ENCODE measurements at places on chromosomes 3 and 15.

DNA sequence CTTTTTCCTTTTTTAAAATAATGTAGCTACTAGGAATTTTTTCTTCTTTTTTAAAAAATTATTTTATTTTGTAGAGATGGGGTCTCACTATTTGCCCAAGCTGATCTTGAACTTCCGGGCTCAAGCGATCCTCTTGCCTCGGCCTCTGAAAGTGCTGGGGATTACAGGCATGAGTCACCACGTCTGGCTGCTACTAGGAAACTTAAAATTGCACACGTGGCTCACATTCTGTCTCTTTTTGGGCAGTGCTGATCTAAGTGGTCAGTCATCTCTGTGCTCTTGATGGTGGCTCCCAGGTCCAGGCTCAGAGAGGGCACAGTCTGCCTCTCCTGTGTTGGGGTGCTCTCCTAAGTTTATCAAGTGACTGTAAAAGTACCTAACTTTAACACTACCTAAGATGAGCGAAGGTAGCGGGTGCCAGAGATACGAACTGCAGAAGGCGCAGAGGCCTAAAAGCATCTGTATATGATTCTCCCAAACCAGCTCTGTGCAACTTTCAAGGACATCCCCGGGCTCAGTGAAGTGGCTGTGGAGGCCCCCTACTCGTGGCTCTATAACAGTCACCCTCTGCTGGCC lies 52.9 kb upstream of the SEC13 start:
- no peak for DNase-seq

GRCh38 chr3:35137612-35138011 lies 501.7 kb upstream of the ARPP21 start:
- no peak for DNase-seq

- DNase-seq = peak; percentile 59
Observed at GRCh38 chr3:71859123-71859519, 74.2 kb upstream of the PROK2 start.

DNA sequence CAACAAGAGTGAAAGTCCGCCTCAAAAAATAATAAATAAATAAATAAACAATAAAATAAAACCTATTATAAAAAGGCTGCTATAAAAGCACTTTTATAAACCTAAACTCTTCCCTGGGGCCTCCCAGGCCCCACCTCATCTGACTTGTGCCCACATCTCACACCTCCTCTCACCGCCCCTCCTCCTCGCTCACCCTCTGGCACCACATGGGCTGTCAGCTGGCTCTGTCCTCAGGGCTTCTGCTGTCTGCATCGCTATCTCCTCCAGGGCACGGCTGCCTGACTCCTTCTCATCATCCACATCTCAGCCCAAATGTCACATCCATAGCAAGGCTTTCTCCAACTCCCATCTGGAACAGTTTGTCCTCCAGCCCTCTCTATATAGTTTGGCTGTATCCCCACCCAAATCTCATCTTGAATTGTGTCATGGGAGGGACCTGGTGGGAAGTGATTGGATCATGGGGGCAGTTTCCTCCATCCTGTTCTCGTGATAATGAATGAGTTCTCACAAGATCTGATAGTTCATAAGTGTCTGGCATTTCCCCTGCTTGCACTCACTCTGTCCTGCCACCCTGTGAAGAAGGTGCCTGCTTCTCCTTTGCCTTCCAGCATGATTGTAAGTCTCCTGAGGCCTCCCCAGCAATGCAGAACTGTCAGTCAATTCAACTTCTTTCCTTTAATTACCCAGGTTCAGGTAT lies 8.8 kb upstream of the SH3BP5 start:
- no peak for DNase-seq

GRCh38 chr3:75129101-75129500 lies 514.6 kb upstream of the CNTN3 start:
- no peak for DNase-seq

- DNase-seq = no peak
Observed at GRCh38 chr3:26484140-26484539, 138.4 kb upstream of the LRRC3B start.

DNA sequence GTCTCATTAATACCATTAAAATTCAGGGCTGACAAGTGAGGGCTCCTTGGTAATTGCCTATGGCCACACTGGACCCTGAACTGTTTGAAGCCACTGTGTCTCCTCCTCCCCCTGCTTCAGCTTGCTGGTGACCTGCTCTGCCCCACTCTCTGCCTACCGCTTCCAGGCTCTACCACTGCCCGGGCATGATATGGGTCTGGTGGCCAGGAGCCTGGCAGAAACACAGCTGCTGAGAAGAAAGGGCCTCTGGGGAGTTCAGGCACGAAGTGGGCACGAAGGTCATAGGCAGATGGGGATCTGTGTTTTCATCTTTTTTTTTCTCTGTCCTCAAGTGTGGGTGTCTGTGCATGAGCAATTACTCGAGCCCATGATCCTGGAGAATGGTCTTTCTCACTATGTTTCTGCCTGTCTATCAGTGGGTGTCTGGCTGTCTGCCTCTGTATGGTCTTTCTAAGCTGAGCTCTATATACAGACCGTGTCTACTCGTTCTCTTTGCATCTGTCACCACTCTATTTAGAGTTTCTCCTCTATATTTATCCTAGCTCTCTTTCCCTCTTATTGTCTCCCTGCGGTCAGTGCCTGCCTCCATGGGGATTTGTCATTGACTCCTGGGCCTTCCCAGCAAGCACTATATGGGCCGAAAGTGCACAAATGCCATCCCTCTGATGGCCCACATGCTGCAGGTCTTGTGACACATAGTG lies 42.1 kb upstream of the EPHB1 start:
- no peak for DNase-seq

DNA sequence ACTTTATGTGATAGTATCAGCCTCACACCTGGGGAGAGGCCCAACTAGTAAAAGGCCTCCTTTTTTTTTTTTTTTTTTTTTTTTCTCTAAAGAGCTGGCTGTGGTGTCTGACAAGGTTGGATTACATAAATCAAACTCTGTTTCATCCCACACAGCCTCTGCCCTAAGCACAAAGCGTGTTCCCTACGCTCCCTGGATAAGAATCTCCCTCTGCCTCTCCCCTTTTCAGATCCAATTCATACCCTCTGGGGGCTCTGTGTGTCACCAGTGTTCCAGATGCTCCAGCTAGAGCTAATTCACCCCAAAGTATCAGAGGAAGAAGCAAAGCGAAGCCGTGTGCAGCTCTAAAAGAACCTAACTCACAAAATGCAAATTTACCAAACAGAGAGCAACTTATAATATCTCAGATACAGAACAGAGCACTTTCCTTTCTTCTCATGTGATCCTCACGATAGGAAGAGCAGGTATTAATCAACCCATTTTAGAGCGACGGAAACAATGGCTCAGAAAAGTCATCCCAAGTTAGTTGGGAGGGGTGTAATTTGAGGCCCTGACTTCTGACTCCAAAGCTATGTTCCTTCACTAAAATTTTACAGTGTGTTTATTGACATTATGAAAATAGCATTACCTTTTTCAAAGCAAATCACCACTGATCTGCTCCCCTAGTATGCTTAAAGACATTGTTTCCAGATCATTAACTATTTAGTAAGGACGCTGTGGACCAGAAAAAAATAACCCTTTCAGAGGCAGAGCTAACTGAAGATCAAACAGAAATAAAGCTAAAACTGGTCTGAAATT lies 12.4 kb downstream of the BMF start:
- DNase-seq = no peak

DNA sequence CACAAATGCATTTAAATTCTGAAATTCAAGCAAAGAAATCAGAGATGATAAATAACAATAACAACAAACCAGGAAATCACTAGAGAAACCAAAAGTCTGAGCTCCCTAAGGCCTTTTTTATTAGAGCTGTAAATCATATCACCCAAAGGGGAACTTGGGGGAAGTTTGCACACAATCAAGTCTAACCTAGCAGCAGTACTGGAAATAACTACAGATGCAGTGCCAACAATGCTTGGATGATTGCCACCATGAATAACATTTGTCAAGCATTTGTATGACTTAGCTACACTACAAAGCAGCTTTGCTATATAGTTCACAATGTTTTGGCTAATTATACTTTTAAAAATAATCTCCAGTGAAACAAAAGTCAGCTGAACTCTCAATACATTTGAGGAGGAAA lies 27.8 kb downstream of the SHQ1 start:
- peak; percentile 35 for DNase-seq

GRCh38 chr3:47772047-47772446 lies 9.6 kb downstream of the SMARCC1 start:
- no peak for DNase-seq

DNA sequence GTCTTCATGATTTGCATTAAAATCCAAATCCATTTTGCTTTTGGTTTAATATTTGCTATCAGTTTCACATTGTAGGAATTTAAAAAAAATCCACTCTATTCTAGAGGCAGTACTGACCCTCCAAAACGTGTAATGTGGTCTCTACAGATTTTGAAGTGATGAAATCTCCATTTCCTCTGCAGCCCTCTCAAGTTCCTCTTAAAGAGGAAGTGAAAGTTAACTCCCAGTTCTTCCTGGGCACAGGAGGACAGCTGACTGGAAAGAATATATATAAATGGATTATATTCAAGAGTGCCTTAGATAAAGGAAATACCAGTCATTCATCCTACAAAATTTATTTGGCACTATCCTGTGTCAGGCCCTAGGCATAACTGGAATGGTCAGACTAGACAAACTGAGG lies 83.5 kb upstream of the PLCL2 start:
- peak; percentile 11 for DNase-seq

GRCh38 chr15:62362608-62363007 lies 197.5 kb upstream of the C2CD4B start:
- no peak for DNase-seq

- DNase-seq = no peak
Observed at GRCh38 chr15:60584355-60584998, 105.5 kb upstream of the ICE2 start.

GRCh38 chr3:101017017-101017416 lies 23.8 kb upstream of the ABI3BP start:
- no peak for DNase-seq

- no peak for DNase-seq
Observed at GRCh38 chr3:111164621-111165020, 93.0 kb downstream of the NECTIN3 start.

DNA sequence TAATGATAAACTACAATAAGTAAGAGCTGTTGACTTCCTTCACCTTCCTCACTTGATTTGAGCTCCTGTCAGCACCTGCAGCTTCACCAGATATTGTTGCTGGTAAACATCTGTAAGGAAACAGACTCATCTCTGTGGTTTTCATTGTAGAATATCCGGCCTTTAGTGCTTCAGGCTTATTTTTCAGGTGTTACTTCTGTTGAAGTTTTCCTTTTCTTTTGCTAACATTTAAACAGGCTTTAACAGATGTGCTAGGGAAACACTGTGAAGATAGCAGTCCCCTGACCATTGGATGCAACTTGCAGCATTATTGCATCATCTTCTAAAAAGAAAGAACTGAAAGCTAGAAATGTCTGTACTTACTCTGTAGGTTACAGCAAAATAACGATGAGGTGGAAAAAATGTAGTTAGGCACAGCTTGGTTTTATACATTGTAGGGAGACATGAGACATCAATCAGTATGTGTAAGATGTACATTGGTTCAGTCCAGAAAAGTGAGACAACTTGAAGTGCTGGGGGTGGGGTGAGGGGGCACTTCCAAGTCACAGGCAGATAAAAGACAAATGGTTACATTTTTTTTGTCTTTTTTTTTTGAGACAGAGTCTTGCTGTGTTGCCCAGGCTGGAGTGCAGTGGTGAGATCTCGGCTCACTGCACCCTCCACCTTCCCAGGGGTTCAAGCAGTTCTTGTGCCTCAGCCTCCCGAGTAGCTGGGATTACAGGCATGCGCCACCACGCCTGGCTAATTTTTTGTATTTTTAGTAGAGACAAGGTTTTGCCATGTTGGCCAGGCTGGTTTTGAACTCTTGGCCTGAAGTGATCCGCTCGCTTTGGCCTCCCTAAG lies 10.2 kb downstream of the EDEM1 start:
- DNase-seq = no peak

DNA sequence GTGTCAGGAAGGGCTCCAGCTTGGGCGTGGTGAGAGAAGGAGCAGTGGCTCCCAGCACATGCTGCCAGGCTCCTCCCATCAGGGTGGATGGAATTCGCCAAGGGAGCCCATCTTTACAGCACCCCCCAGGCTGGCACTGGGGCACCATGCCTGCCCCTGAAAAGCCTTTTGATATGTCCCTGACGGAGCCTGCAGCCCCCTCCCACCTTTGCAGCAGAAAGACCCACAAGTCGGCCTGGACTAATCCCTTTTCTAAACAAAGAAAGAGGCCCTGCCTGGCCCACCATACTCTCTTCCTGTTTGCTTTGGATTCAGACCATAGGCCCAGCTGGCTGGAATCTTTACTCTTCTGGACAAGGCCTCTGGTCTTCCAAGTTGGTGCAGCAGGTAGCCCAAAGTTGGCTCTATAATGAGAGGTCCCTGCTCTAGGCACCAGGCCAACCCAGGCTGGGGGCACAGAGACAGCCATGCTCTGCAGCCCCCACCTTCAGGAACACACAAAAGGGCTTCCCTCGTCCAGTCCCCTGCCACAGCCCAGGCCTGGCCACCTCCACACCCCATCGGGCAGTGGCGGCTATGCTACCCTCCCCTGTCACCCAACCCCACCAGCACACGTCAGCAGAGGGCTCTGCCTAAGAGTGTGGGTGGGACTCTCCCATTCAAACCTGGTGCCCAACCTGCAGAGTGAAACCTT lies 5.4 kb downstream of the ANPEP start:
- DNase-seq = no peak

GRCh38 chr3:109337393-109337792 lies at the start of gene DPPA4:
Gene DPPA4, minus strand, starts transcription at chr3:109337546. Its CDS starts 29 bp downstream, at chr3:109337517.
- no peak for DNase-seq

DNA sequence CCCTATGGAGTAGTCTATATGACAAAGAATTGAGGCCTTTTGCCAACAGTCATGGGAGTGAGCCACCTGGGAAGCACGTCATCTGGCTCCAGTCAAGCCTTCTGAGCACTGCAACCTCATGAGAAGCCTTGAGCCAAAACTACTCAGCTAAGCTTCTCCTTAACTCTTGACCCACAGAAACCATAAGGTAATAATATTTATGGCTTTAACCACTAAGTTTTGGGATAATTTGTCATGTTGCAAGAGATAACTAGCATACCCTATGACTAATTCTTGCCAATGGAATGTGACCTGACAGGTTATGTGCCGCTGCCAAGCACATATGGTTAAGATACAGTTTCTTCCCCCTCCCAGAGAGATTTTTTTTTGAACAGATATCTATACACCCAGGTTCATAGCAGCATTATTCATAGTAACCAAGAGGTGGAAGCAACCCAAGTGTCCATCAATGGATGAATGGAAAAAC lies 11.8 kb upstream of the SLC6A11 start:
- no peak for DNase-seq

GRCh38 chr15:63395730-63396151 lies 14.1 kb upstream of the CA12 start:
- no peak for DNase-seq

GRCh38 chr3:139062918-139063317 lies 18.2 kb upstream of the PRR23C start:
- DNase-seq = no peak
